ENCODE measurements at places on chromosomes 5 and 9.

- peak; percentile 52 for DNase-seq
Observed at GRCh38 chr5:125199968-125200865, 453.8 kb upstream of the ZNF608 start.

- no peak for DNase-seq
Observed at GRCh38 chr5:51465165-51465564, 81.9 kb downstream of the ISL1 start.

- no peak for DNase-seq
Observed at GRCh38 chr9:74557571-74557970, 60.4 kb downstream of the RORB start.

DNA sequence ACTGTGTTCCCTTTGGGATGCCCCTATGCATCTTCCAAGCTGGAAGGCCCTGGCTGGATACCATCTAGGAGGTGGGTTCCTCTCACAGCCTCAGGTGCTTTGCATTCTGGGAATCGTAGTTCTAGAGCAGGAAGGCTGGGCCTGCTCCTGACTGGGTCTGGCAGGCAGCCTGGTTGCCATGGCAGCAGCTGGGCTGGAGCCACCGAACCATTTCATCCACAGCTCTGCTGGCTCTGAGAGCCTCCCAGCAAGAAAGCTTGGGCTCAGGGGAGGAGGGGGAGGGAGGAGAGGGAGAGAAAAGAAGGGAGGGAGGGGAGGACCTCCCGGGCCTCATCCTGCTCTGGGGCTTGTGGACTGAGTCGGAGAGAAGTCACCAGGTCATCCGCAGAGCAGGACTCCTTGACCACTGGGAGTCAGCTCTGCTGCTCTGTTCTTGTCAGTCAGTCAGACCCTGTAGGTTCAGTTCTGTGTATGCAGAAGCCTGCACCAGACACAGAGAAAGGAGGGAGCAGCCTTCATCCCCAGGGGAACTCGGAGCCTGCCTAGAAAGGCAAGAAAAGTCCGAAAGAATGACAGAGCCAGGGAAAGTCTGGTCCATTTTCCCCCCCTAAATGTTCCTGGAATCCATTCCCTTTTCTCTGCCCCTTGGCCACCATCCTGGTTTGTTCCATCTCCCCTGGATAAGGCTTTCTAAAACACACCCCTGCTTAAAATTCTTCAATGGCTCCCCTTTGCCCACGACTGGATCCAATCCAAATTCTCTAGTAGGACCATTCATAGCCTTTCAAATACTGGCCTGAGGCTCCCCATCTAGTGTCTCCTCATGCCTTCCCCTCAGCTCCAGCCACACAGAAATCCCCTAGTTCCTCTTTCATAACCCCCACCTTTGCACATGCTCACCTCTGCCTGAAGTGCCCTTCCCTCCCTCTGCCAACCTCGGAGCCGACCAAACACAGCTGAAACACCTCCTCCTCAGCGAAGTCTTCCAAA, 65.4 kb upstream of the ARAP3 start:
- peak; percentile 88 for DNase-seq

- no peak for DNase-seq
Observed at GRCh38 chr9:35967042-35967441, 9.1 kb upstream of the OR2S2 start.

GRCh38 chr9:72856972-72857623, 95.8 kb downstream of the ALDH1A1 start:
- DNase-seq, result no peak

DNA sequence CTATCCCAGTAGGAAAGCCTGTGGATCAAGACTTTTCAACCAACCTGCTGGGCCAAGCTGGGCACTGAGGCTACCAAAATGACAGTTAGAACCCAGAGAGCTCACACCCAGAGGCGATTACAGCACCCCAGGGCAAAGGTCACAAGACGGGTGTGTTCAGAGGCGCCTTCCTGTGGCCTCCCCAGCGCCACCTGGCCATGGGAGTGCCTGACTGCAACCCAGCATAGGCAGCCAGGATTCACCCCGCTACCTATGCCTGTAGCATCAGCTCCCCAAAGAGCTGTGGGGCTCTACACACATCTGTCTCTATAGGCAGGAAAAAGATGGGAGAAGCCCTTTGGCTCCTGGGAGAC, 33.5 kb downstream of the PDGFRB start:
- DNase-seq, result no peak

DNA sequence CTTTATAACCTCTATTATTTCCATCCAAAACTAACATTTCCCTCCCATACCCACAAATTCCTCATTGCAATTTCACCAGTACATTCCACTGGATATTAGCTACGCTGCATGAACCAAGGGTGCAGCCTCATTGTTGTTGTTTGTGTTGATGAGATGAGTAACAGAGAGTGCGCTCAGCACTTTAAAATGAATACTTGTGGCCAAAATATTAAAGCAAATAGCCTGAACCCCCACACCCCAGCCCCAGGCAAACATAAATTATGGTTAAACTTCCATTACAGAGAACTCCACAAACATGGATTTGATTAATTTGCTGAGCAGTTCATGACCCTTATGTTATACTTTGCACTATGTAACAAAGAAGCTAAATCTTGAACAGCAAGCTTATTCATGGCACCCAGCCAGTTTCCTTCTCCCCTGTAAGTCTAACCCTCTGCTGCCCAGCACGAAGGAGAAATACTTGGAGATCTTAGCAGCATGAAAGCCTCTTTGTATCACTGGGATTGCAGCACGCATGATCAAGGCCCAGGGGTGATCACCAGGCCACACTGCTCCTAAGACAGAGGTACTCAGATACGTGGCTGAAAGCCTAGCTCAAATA, 205.0 kb downstream of the DOCK8 start:
- DNase-seq, result no peak

DNA sequence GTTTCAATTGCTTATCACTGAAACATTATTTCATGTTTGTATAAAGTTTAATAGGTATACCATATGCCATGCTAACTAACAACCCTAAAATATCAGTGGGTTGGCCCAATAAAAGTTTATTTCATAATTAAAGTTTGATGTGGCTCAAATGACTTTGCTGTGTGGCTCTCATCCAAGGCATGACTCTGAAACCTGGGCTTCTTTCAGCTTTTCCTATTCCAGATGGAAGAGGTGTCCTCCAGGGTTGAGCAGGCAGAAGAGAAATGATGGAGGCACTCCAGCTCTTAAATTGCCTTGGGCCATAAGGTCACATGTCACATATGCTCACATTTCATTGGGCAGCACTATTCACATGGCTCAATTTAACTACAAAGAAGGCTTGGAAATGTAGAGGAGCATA, 101.9 kb downstream of the MACIR start:
- no peak for DNase-seq

GRCh38 chr5:116437922-116438578, 136.6 kb downstream of the SEMA6A start:
- DNase-seq, result no peak

- no peak for DNase-seq
Observed at GRCh38 chr5:42005561-42006153, 80.6 kb downstream of the FBXO4 start.

DNA sequence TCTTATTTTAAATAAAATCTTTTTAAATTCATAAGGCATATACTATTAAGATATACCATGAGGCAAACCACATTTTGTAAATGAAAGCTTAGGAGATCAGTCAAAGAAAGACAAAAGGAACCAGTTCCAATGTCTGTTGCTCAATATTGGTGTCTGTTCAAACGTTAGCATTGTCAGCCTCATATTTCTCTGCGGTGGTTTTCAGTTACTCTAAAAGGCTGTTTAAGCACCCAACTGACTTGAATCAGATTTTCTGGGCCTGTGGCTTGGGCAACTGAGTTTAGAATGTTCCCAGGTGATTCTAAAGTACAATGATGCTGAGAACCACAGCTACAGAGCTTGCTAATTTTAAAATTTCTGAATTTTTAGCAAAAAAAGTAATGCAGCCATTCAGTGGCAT, 166.3 kb upstream of the KIF2A start:
- no peak for DNase-seq

GRCh38 chr5:98102936-98103335, 670.5 kb upstream of the RGMB start:
- no peak for DNase-seq

DNA sequence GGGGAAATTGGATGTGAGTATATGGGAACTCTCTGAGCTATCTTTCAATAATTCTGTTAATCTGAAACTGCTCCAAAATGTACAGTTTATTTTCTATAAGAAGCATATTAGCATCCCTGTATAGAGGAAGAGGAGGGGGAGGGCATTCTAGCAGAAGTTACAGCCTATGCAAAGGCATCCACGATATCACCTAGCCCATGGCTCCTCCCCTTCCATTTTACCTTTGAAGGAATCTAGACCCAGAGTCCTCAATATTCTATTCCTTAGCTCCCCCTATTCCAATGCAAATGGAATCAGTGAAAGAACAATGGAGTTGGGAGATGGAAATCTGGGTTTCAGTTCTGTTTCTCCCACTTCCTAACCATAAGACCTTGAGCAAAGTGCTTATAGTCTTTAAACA, 132.9 kb upstream of the IFNE start:
- no peak for DNase-seq

- DNase-seq, result no peak
Observed at GRCh38 chr9:90773617-90774016, 28.0 kb upstream of the SYK start.

DNA sequence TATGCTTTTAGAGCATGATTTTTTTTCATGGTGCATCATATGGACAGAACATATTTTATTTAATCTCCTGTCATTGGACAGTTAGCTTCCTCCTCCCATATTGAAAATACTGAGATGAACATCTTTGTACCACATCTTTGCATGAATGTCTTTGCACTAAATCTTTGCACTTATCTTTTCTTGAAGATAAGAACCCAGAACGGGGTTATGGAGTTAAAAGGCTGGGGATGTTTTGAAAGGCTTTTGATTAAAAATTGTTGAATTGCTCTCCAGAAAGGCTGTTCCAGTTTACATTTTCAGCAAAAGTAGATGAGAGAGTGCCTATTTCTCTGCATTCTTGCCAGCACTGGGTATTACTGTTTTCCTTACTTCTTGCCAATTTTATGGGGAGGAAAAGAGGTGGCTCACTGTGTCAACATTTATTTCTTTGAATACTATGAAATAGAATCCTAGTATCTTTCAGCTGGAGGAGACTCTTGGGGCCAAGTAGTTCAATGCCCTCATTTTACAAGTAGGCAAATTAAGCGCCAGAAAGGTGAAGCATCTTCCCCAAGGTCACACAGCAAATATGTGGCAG, 7.2 kb downstream of the NCS1 start:
- no peak for DNase-seq

GRCh38 chr5:122169350-122170103, 40.2 kb downstream of the ZNF474 start:
- no peak for DNase-seq

GRCh38 chr9:109497226-109498153, 617 bp downstream of the PTPN3 start:
- no peak for DNase-seq

DNA sequence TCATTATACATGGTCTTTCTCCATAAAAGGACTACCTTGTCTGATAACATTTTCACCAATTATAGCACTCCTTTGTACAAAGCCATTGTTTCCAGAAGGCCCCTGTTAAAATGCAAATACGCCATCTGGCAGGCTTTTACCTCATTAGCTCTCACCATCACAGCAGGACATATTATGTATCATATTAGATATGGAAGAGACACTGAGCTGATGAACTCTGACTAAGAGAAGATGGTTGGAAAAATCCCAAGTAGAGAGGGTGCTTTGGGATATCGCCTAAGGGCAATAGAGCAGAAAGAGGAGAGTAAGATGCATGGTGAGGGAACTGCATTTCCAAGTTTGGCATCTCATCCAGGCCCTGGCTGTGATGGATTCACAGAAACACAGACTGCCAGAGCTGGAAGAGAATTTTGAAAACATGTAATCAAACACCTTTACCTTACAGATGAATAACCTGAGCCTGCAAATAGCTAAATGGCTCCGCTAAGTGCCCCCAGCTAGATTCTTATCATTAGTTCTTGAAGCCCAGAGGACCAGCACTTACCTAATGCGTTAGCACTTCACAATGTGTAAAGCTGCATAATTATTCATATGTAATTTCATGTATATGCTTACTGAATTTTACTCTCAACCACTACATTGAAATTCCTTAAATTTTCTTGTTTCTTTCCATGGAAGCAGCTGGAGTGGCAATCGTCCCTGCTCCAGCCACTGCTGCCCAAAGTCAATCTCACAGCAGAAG, 393.6 kb upstream of the IZUMO3 start:
- no peak for DNase-seq

DNA sequence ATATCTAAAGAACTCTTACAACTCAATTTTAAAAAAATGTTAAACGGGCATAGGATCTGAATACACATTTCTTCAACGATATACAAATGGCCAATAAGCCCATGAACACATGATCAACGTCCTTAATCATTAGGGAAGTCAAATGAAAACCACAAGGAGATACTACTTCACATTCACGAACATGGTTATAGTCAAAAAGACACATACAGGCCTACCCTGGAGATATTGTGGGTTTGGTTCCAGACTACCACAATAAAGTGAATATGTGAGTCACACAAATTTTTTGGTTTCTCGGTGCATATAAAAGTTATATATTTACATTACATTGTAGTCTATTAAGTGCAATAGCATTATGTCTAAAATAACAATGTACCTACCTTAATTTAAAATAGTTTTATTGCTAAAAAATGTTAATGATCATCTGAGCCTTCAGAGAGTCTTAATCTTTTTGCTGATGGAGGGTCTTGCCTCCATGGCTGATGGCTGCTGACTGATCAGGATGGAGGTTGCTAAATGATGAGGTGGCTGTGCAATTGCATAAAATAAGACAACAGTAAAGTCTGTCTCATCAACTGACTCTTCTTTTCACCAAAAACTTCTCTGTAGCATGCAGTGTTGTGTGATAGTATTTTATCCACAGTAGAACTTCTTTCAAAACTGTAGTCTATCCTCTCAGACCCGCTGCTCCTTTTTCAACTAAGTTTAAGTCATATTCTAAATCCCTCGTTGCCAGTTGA, 15.1 kb downstream of the AK3 start:
- no peak for DNase-seq

- DNase-seq, result no peak
Observed at GRCh38 chr5:31825518-31826068, 186.7 kb downstream of the PDZD2 start.

DNA sequence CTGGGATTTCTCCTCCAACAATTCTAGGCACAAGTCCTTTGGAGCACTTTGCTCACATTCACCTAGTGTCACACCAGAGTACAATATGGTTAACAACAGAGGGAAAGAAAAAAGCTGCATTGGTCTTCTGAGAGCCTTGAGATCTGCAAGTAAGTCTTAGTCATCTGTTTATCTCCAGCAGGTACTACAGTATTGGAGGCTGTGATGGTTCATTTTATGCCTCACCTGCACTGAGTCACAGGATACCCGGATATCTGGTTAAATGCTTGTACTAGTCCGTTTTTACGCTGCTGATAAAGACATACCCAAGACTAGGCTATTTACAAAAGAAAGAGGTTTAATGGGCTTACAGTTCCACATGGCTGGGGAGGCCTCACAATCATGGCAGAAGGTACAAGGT, 525.0 kb downstream of the NR2F1-AS1 start:
- DNase-seq, result no peak

GRCh38 chr9:34957492-34958410, at the start of gene PHF24:
PHF24 (plus strand) TSS chr9:34958285; CDS start chr9:34971299, 13,014 bp downstream.
- no peak for DNase-seq

DNA sequence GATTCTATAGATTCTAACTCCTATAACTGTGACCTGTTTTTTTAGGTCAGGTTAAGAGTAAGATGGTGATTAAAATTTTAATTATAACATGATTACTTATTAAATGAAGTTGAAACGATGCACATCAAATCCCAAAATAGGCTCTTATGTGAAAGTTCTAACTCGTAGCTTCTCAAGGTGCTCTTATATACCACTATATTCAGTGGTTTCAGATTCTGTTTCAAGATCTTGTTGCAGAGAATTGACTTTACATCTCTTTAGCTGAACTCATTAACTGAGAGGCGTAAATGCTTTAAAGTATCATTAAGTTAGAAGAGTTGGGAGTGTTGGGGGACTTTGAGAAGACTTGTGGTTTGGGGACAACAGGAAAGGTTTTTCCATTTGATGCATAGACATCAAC, 1399.8 kb downstream of the PTPRD start:
- DNase-seq, result no peak
